ENCODE measurements at places on chromosomes 1 and 21. TPM values are rescaled to one million over a fixed set of nuclear protein-coding genes. Genes with fewer than 3 reads are reported as not detected.

Gene MATN1
- not detected for total RNA-seq

Gene TSPAN2
- 8.7 TPM for total RNA-seq

Gene CDC20
- 18.0 TPM for total RNA-seq

DNA sequence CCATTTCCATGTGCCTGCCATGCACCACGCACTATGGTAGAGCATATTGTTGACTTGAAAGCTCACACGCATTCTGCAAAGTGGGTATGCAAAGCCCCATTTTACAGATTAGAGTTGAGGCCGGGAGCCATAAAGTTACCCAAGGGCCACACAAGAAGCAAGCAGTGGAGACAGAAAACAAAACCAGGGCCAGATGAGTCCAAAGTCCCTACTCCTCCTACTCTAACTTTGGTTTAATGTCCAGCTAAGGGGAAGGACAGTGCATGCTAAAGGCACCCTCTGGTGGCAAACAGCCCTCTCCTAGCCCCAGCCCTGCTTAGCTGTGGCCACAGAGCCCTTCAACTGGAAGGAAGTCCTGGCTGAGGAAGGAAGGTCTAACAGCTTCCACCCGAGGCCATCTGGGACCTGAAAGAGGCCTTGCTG is 74.9 kb downstream of the SLC66A1 start:
- peaks cover 38% of the 10 kb centered on the region for H3K36me3 ChIP-seq
- H3K27ac ChIP-seq = no peak overlapping the region
- H3K4me3 ChIP-seq = no peak overlapping the region
- H3K4me1 ChIP-seq = peaks cover 51% of the 10 kb centered on the region
- DNase-seq = no peak
- no peaks in the 10 kb centered on the region for H3K27me3 ChIP-seq

DNA sequence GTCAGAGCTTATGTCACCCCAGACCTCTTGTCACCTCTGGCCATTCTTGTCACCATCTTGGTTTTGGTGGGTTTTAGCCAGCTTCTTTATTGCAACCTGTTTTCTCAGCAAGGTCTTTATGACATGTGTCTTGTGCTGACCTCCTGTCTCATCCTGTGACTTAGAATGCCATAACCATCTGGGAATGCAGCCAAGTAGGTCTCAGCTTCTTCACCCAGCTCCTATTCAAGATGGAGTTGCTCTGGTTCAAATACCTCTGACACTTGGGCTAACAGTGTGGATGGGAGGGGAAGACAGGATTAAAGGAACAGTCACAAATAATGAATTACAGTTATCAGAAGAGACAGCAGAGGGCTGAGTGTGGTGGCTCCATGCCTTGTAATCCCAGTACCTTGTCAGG is 30.5 kb upstream of the PIK3CD start:
- no peaks in the 10 kb centered on the region for H3K4me1 ChIP-seq
- DNase-seq = no peak
- H3K4me3 ChIP-seq = no peak overlapping the region

- H3K36me3 ChIP-seq = no peaks in the 10 kb centered on the region
- no peaks in the 10 kb centered on the region for H3K27me3 ChIP-seq
- H3K27ac ChIP-seq = no peak overlapping the region
- peaks cover 9% of the 10 kb centered on the region for H3K4me1 ChIP-seq
- H3K4me3 ChIP-seq = no peak overlapping the region
These were observed 244.6 kb downstream of the TRABD2B start for GRCh38 chr1:47752559-47752958.

- no peaks in the 10 kb centered on the region for H3K4me1 ChIP-seq
- no peaks in the 10 kb centered on the region for H3K27me3 ChIP-seq
- no peak for DNase-seq
- no peaks in the 10 kb centered on the region for H3K36me3 ChIP-seq
These were observed 98.3 kb upstream of the RUNX1 start for GRCh38 chr21:35147439-35147838.

- no peaks in the 10 kb centered on the region for H3K27me3 ChIP-seq
These were observed 67.1 kb upstream of the GCLM start for GRCh38 chr1:93976291-93976690.

Measured in left lung (tissue), 14 donors.